Progenitor cell of endocrine pancreas (in vitro differentiated cells): ENCODE measurements at places on chromosomes 7 and 10. TPM values are rescaled to one million over a fixed set of nuclear protein-coding genes. Genes with fewer than 3 reads are reported as not detected.

Gene OR2A25
- not detected in 2 replicates for total RNA-seq

- no peak overlapping the region for H3K4me3 ChIP-seq
- no peak for DNase-seq
- H3K27me3 ChIP-seq, result no peaks in the 10 kb centered on the region
- H3K4me1 ChIP-seq, result no peaks in the 10 kb centered on the region
Measured at GRCh38 chr7:114885836-114886235, 36.1 kb upstream of the MDFIC start.

Gene SFTPA1
- total RNA-seq, result 0.22 TPM in 1 of 2 replicates, not detected in the other

DNA sequence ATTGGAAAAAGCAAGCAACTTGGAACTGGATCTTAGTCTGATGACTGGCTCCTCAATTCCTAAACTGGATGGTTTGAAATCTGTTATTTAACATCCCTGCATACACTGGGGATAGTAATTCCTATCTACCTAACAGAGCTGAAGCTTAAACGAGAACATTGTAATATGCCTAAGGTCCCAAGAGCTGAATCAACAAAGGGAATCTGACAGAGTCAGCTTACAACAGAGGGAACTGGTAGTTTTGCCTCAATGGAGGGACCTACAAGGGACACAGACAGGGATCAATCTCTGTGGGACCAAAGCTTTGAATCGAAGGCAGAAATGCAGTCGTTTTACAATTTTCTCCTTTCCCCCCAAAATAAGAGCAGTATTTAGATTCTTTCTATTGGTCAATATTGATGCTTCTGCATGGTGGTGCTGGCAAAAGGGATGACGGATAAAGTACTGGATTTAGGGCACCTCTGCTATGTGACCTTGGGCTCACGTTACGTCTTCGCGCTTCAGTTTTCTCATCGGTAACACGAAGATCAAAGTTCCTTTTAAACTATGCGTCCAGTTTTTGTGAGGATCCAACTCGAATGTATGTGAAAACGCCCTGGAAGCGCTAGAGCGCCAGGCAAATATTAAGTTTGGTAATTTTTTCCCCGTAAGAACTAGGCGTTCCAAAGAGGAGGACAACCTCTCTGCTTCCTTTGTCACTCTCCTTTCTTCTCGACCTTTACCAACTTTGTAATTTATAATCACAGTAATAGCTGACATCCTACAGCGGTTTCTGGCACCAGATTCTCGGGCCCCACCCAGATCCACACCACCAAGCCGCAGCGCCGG, 1.1 kb downstream of the ACTR1A start:
- DNase-seq, result no peak
- H3K27ac ChIP-seq, result no peak overlapping the region
- H3K4me1 ChIP-seq, result peaks cover 10% of the 10 kb centered on the region

DNA sequence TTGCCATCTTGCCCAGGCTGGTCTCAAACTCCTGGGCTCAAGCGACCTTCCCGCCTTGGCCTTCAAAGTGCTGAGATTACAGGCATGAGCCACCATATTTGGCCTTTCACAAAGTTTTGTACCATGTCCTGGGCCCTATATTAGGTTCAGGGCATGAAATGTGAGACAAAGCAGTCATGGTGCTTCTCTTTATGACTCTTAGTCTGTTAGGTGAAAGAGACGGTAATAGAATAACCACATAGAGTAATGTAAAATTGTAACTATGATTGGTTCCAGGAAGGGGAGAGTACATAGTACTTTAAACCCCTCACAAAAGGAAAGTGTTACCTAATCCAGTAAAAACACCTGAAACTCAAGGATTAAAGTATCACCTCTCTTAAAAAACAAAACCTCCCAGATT, 144.7 kb downstream of the SPAG6 start:
- no peak overlapping the region for H3K27ac ChIP-seq
- H3K4me1 ChIP-seq, result no peaks in the 10 kb centered on the region
- H3K36me3 ChIP-seq, result no peaks in the 10 kb centered on the region
- no peak overlapping the region for H3K4me3 ChIP-seq
- no peak for DNase-seq
- H3K27me3 ChIP-seq, result peaks cover 11% of the 10 kb centered on the region

Gene AKR1C2
- 7.2 and 12.6 TPM in 2 replicates for total RNA-seq

Gene SPDYE16
- 0.31 and 0.47 TPM in 2 replicates for total RNA-seq

- H3K4me1 ChIP-seq, result peaks cover 5% of the 10 kb centered on the region
- H3K4me3 ChIP-seq, result no peak overlapping the region
- no peaks in the 10 kb centered on the region for H3K27me3 ChIP-seq
- no peak for DNase-seq
- peak overlapping the region; percentile 18 for H3K27ac ChIP-seq
Measured at GRCh38 chr10:87775766-87776165, 42.3 kb downstream of the ATAD1 start.

Gene ADAM22
- 14.4 and 15.8 TPM in 2 replicates for total RNA-seq

DNA sequence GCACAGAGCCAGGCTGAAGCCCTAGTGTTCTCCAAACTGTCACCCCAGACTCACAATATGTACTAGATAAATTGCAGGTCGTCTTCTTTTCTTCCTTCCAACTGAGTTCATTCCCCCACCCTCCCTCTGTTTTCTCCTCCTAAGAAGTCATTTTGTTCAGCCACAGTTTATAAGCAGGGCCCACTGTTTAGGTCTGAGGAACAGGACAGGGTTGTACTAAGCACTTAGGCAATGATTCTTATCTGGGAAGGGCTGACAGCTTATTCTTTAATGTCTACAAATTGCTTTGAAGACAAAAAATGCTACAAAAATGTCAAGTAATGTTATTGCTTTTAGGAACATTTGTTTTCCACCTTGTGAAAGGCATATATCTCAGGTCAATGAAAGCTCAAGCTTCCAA, 59.1 kb downstream of the CDC123 start:
- H3K27ac ChIP-seq, result no peak overlapping the region
- peaks cover 11% of the 10 kb centered on the region for H3K36me3 ChIP-seq
- no peak overlapping the region for H3K4me3 ChIP-seq
- peaks cover 3% of the 10 kb centered on the region for H3K4me1 ChIP-seq

DNA sequence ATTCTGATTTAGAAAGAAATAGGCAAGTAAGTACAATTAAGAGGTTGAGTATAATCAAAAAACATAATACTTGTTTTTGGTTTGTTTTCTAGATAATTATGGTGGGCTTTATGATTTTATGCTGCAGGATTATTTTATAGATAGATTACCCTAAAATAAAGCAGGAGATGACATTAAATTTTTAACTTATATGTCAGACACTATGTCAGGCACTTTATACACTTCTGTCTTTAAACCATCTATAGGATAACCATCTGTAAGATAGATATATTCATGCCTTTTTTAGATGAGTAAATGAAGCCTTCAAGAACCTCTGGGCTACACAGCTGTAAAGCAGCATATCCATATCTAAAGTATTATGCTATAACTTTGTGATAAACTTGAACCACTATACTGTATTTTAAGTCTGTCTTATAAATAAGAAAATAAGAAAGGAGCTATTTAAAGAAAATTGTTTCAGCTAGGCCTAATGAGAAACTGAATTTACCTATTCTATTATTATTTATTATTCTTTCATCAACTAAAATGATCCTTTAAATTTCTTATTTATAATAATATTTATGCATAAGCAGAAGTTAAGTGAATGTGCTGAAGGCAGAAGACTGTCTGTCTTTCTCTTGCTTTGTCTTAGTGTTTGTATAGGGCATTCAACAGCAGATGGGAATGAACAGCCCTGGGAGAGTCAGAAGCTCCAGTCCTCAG, 94.0 kb downstream of the CPED1 start:
- H3K27me3 ChIP-seq, result no peaks in the 10 kb centered on the region
- no peak for DNase-seq
- H3K4me1 ChIP-seq, result no peaks in the 10 kb centered on the region
- H3K36me3 ChIP-seq, result no peaks in the 10 kb centered on the region

- no peaks in the 10 kb centered on the region for H3K4me1 ChIP-seq
- DNase-seq, result no peak
- no peaks in the 10 kb centered on the region for H3K36me3 ChIP-seq
- no peak overlapping the region for H3K4me3 ChIP-seq
Measured at GRCh38 chr10:128929767-128930166, 537.3 kb upstream of the MGMT start.

- no peak overlapping the region for H3K27ac ChIP-seq
- DNase-seq, result no peak
- no peak overlapping the region for H3K4me3 ChIP-seq
- peaks cover 2% of the 10 kb centered on the region for H3K4me1 ChIP-seq
Measured at GRCh38 chr10:26468291-26468690, 30.1 kb downstream of the APBB1IP start.

- no peak for DNase-seq
- H3K27me3 ChIP-seq, result no peaks in the 10 kb centered on the region
- no peaks in the 10 kb centered on the region for H3K4me1 ChIP-seq
- peaks cover 10% of the 10 kb centered on the region for H3K36me3 ChIP-seq
Measured at GRCh38 chr7:91185771-91186170, 78.5 kb upstream of the FZD1 start.

DNA sequence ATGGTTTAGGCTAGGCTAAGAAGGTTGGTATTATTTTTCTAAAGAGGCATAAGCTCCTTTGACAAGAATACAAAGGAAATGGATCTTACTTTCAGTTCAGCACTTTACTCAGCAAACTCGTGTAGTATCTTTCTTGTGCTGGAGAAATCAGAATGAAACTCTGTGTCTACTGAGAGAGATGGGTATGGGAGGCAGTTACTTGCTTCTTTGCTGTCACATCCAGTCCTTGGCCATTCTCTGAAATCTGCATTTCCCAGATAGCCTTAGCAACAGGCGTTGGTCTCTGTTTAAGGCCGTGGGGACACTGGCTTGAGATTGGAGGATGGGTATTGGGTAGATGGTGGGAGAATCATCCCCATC, 180.5 kb downstream of the NRP1 start:
- no peaks in the 10 kb centered on the region for H3K36me3 ChIP-seq
- no peak for DNase-seq
- H3K27me3 ChIP-seq, result no peaks in the 10 kb centered on the region
- peaks cover 32% of the 10 kb centered on the region for H3K4me1 ChIP-seq

Gene TAS2R3
- 3.1 and 3.9 TPM in 2 replicates for total RNA-seq

Gene ATOH7
- 0.65 and 0.73 TPM in 2 replicates for total RNA-seq

Gene NRP1
- total RNA-seq, result 33.4 and 37.0 TPM in 2 replicates

Gene GPAM
- total RNA-seq, result 19.7 and 20.1 TPM in 2 replicates

Gene KEL
- 1.7 and 1.9 TPM in 2 replicates for total RNA-seq

Gene NKX6-2
- total RNA-seq, result 28.3 and 43.9 TPM in 2 replicates

DNA sequence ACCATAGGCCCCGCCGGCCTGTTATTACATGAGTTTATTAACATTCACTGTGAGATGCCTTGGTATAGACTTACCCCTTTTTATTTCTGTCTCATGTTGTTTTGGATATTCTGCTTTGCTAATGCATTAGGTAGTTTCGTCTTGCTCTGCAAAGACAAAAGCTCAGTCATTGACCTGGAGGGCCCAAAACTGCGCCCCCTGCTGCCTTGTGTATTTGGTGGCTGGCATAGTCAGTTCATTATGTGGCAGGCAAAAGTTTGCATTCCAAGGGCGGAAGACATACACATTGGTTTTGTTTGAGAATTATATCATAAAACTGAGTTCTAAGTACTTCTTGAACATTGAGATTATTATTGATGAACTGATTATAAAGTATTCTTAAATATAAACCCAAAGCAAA, 372.5 kb downstream of the SDK1 start:
- no peak for DNase-seq
- H3K4me1 ChIP-seq, result no peaks in the 10 kb centered on the region
- H3K4me3 ChIP-seq, result no peak overlapping the region
- H3K27me3 ChIP-seq, result no peaks in the 10 kb centered on the region
- no peak overlapping the region for H3K27ac ChIP-seq
- peaks cover 2% of the 10 kb centered on the region for H3K36me3 ChIP-seq

GRCh38 chr7:136251826-136252225, 274.7 kb upstream of the MTPN start:
- no peak overlapping the region for H3K27ac ChIP-seq
- H3K4me3 ChIP-seq, result no peak overlapping the region
- H3K27me3 ChIP-seq, result no peaks in the 10 kb centered on the region

GRCh38 chr10:80196270-80196949, 8.9 kb downstream of the ANXA11 start:
- H3K36me3 ChIP-seq, result peaks cover 7% of the 10 kb centered on the region
- peak overlapping the region; percentile 17 for H3K4me3 ChIP-seq
- DNase-seq, result peak; percentile 63
- peaks cover 43% of the 10 kb centered on the region for H3K4me1 ChIP-seq

DNA sequence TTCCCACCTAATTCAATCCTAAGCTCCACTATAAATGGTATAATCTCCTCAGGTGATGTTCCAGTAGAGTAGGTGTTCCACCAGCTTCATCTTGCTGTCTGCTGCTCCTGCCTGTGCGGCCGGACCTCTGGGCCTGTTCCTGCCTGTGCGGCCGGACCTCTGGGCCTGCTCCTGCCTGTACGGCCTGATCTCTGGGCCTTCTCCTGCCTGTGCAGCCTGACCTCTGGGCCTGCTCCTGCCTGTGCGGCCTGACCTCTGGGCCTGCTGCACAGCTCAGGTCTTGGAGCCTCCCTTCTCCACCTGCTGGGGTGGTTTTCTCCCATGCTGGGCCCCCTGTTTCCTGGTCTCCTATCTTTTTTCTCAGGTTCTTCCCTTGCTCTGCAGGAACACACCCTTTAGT, 117.8 kb downstream of the USP6NL start:
- H3K27ac ChIP-seq, result no peak overlapping the region
- peaks cover 2% of the 10 kb centered on the region for H3K4me1 ChIP-seq
- peaks cover 14% of the 10 kb centered on the region for H3K36me3 ChIP-seq
- DNase-seq, result no peak

- H3K4me1 ChIP-seq, result peaks cover 9% of the 10 kb centered on the region
- peak overlapping the region; percentile 1 for H3K27ac ChIP-seq
- no peaks in the 10 kb centered on the region for H3K27me3 ChIP-seq
- no peaks in the 10 kb centered on the region for H3K36me3 ChIP-seq
- no peak overlapping the region for H3K4me3 ChIP-seq
Measured at GRCh38 chr10:81109200-81109752, 571.6 kb downstream of the SH2D4B start.

DNA sequence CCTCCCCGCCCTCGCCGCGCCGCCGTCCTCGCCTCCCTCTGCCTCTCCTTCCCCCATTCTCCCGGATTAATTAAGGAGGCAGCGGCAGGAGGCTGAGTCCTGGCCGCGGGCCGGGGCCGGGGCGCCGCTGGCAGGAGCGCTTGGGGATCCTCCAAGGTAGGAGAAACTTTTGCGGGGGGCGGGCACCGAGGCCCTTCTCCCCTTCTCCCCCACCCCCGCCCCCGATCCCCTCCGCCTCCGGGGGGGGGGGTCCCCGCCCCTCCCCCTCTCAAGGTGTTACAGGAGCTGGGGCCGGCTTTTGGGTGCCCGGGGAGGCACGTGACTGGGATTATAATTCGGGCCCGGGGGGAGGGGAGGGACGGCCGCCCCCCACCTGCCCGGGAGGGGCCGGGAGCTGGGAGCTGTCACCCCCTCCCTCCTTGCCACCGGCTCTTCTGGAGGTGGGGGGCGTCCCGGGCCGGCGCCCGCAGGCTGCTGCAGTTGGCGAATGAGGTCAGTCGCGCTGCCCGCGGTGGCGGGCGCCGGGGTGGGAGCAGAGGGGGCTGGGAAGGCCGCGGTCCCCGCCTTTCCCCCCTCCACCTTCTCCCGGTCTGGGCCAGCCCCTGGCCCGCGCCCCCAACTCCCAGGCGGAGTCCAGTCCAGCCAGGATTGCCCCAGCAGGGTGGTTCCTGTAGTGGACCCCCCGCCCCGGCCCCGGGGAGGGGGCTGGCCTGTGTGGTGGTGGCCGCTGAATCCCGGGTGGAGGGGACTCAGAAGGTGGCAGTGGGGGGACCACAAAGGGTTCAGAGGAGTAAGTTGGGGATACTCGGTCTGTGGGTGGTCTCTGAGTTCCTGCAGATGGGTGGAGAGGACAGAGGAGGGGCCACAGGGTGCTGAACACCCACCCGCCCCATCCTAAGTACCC, 567 bp downstream of the GTF2IRD1 start:
- H3K27ac ChIP-seq, result no peak overlapping the region
- H3K4me1 ChIP-seq, result peaks cover 10% of the 10 kb centered on the region
- H3K4me3 ChIP-seq, result peak overlapping the region; percentile 74
- peak; percentile 34 for DNase-seq
- H3K27me3 ChIP-seq, result peaks cover 4% of the 10 kb centered on the region
- peaks cover 1% of the 10 kb centered on the region for H3K36me3 ChIP-seq

Gene GLI3
- 9.0 and 15.0 TPM in 2 replicates for total RNA-seq
